ENCODE measurements at places on chromosomes 5 and 9.

DNA sequence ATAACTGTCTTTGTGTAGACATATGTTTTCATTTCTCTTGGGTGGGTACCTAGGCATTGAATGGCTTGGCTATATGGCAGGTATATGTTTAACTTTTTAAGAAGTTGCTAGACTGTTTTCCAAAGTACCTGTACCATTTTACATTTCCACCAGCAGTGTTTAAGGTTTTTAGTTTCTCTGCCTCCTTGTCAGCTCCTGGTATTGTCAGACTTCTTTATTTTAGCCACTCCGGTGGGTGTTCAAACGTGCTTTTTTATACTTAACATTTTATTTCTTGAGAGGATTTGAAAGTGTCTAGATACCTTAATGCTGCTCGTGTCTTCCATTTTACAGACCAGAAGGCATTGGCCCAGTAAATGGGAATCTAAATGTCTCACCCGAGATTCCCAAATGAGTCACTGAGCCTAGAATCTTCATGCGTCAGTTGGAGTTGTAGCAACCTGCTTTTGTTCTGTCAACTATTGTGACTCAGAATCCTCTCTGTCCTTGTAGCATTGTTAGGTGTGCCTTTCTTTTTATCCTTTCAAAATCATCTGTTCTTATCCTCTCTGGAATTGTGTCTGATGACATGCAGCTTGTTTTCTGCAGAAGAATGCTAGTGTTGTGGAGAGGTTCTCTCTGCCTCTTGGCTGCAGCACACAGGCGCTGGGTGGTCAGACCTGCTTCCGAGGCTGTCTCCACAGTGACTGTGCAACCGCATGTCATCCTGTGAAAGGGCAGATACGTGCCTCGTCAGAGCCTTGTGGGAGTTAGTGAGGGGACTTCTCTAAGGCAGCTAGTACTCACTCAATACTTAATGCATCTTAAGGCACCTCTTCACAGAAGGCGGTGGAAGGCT, 291.8 kb downstream of the AOPEP start:
- H3K27me3 ChIP-seq = no peaks in the 10 kb centered on the region
- DNase-seq = peak; percentile 97
- peaks cover 31% of the 10 kb centered on the region for H3K4me1 ChIP-seq
- peaks cover 35% of the 10 kb centered on the region for H3K36me3 ChIP-seq

GRCh38 chr9:78680196-78680595, 383.3 kb downstream of the PSAT1 start:
- H3K27ac ChIP-seq = no peak overlapping the region
- DNase-seq = no peak
- H3K27me3 ChIP-seq = no peaks in the 10 kb centered on the region
- H3K4me3 ChIP-seq = no peak overlapping the region
- H3K4me1 ChIP-seq = peaks cover 2% of the 10 kb centered on the region
- no peaks in the 10 kb centered on the region for H3K36me3 ChIP-seq

GRCh38 chr5:6822068-6822467, 108.8 kb downstream of the TENT4A start:
- no peaks in the 10 kb centered on the region for H3K27me3 ChIP-seq
- no peak overlapping the region for H3K27ac ChIP-seq
- no peaks in the 10 kb centered on the region for H3K4me1 ChIP-seq
- no peaks in the 10 kb centered on the region for H3K36me3 ChIP-seq
- no peak overlapping the region for H3K4me3 ChIP-seq
- DNase-seq = no peak

- H3K27me3 ChIP-seq = no peaks in the 10 kb centered on the region
- H3K27ac ChIP-seq = no peak overlapping the region
- H3K4me3 ChIP-seq = no peak overlapping the region
- no peaks in the 10 kb centered on the region for H3K36me3 ChIP-seq
- H3K4me1 ChIP-seq = 0 out of 2 replicates have a peak, but pooled peaks cover 2% of the 10 kb centered on the region
- DNase-seq = no peak
These were observed 516.6 kb upstream of the MEF2C start for GRCh38 chr5:89399548-89399947.

- peaks cover 7% of the 10 kb centered on the region for H3K4me1 ChIP-seq
- no peak overlapping the region for H3K27ac ChIP-seq
- no peaks in the 10 kb centered on the region for H3K36me3 ChIP-seq
- H3K4me3 ChIP-seq = no peak overlapping the region
- DNase-seq = no peak
These were observed 555.0 kb downstream of the RAB3C start for GRCh38 chr5:59137846-59138245.

GRCh38 chr9:108860354-108860753, 1.7 kb upstream of the ACTL7A start:
- no peaks in the 10 kb centered on the region for H3K36me3 ChIP-seq
- H3K4me3 ChIP-seq = no peak overlapping the region
- no peaks in the 10 kb centered on the region for H3K4me1 ChIP-seq
- H3K27me3 ChIP-seq = peaks cover 2% of the 10 kb centered on the region
- peak; percentile 7 for DNase-seq

DNA sequence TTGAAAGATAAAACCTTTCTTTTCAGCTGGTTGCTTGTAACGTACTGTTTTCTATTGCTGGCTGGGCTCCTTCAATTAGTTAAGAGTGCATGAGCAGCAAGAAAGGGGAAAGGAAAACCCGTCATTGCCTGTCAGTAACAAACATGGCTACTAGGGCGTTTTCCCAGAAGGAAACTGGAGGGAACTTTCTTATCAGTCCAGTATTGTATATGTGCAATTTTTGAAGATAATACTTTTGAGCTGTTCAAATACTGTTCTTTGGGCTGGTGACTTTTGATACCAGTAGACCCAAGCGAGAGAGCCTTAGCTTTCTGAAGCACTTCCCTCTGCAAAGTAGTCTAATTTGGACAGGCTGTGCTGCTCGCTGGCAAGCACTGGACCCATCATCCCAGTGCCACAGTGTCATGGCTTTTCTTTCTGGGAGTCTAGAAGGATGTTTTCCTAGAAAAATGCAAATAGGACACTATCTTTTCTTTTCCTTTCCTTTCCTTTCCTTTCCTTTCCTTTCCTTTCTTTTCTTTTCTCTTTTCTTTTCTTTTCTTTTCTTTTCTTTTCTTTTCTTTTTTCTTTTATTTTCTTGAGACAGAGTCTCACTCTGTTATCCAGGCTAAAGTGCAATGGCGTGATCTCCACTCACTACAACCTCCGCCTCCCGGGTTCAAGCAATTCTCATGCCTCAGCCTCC, 149.9 kb upstream of the SMIM23 start:
- H3K27me3 ChIP-seq = peaks cover 17% of the 10 kb centered on the region
- no peak overlapping the region for H3K4me3 ChIP-seq
- H3K36me3 ChIP-seq = no peaks in the 10 kb centered on the region
- H3K27ac ChIP-seq = no peak overlapping the region

- H3K27me3 ChIP-seq = no peaks in the 10 kb centered on the region
- DNase-seq = no peak
- no peaks in the 10 kb centered on the region for H3K36me3 ChIP-seq
- no peak overlapping the region for H3K27ac ChIP-seq
- H3K4me3 ChIP-seq = no peak overlapping the region
These were observed 61.8 kb upstream of the CEMIP2 start for GRCh38 chr9:71830153-71830552.

- H3K4me3 ChIP-seq = no peak overlapping the region
- no peaks in the 10 kb centered on the region for H3K4me1 ChIP-seq
- no peak for DNase-seq
- no peaks in the 10 kb centered on the region for H3K36me3 ChIP-seq
These were observed 930.3 kb upstream of the C9orf72 start for GRCh38 chr9:28503573-28503972.

GRCh38 chr9:27564670-27565069, 8.6 kb downstream of the C9orf72 start:
- H3K27ac ChIP-seq = no peak overlapping the region
- no peaks in the 10 kb centered on the region for H3K27me3 ChIP-seq
- 0 out of 2 replicates have a peak, but pooled peaks cover 1% of the 10 kb centered on the region for H3K36me3 ChIP-seq
- DNase-seq = no peak

DNA sequence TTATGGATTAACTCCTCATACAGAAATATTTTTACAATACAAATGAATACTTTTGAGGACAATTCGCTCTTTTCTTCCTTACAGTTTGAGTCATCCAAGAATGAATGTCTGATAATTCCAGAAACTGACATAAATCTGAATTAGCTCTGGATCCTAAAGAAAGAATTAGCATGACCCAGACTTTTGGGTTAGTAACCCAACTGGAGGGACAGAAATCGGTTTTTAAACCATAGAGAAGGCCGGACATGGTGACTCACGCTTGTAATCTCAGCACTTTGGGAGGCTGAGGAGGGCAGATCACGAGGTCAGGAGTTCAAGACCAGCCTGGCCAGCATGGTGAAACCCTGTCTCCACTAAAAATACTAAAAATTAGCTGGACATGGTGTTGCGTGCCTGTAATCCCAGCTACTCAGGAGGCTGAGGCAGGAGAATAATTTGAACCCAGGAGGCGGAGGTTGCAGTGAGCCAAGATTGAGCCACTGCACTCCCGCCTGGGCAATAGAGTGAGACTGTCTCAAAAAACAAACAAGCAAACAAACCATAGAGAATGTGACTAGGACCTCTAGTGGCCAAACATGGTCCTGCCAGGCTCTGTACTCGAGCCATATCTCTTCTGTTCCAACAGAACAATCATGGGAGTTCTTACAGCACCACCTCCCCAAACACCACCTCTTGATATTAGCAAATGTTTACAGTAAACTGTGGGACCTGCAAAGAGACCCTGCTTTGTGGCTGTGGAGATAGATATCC, 44.8 kb downstream of the LURAP1L start:
- DNase-seq = no peak
- H3K27ac ChIP-seq = no peak overlapping the region
- peaks cover 8% of the 10 kb centered on the region for H3K36me3 ChIP-seq

DNA sequence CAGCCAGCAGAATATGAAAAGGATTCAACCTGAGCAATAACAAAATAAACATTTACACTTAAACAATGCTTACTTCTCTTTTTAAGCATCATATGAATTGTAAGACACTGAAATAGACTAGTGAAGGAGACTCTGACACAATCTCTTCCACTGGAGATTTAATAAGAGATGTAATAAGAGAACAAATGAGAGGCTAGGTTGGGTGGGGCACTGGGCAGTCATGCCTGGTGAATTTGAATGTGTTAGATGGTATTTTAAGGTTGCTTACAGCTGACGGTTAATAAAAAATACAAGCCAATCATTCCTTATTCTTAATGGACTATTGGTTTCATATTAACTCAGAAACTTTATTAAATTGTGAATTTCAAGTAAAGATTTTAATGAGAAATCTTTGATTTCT, 105.9 kb upstream of the TARS1 start:
- no peak overlapping the region for H3K27ac ChIP-seq
- no peak overlapping the region for H3K4me3 ChIP-seq
- no peak for DNase-seq
- no peaks in the 10 kb centered on the region for H3K36me3 ChIP-seq

GRCh38 chr9:36346569-36346968, 53.5 kb downstream of the RNF38 start:
- no peak overlapping the region for H3K27ac ChIP-seq
- no peak overlapping the region for H3K4me3 ChIP-seq
- H3K36me3 ChIP-seq = peaks cover 20% of the 10 kb centered on the region
- no peaks in the 10 kb centered on the region for H3K27me3 ChIP-seq
- DNase-seq = no peak

DNA sequence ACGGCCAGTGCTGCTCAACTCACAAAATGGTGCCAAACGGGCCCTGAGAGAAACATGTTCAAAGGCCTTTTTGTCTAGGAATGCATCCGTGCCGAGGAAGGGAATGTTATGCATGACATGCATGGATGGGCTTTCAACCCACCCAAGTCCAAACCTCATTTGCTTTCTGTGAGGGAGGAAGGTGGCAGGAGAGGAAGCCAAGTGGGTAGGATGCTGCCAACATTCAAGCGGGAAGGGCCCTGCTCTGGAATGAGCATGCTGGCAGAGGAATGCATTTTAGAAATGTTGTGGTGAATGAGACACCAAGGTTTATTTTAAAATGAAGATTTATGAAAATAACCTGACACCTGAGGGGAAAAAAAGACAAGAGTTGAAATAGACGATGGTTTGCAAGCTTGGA, 479.1 kb downstream of the CCDC171 start:
- no peaks in the 10 kb centered on the region for H3K36me3 ChIP-seq
- H3K4me3 ChIP-seq = no peak overlapping the region
- peak overlapping the region; percentile 4 for H3K27ac ChIP-seq
- H3K27me3 ChIP-seq = no peaks in the 10 kb centered on the region
- peaks cover 26% of the 10 kb centered on the region for H3K4me1 ChIP-seq

DNA sequence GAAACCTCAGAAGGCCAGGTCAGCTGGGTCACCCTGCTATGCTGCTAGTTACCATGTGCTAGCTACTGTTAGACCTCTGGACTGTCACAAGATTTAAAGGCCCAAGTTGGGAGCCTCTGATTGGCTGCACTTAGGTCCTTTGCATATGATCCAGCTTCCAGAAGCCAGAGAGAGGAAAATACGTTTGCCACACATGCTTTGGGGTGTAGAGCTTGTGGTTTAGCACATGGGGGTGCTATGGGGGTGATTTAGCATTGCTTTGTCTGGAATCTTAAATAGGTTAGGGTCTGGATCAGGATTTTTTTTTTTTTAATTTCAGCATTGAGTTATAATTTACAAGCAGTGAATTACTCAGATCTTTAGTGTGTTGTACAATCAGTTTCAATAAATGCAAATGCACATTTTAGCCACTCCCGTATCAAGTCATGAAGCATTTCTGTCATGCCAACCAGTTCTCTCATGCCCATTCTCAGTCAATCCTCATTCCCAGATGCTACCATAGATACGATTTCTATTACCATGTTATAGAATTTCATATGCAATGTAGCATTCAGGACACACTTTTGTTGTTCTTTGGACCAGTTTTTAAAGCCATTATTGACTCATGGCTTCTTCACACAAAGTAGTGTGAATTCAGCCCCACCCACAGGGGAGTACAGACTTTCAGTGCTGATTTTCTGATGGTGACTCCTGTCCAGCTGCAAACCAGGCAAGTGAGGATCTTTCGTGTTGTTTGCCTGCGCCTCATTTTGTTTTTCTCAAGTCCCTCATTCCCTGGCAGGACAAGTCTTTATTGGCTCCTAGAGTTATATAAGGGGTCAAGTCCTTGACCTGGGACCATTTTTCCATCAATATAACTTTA, 250.4 kb downstream of the LRRC70 start:
- H3K27ac ChIP-seq = no peak overlapping the region
- H3K4me3 ChIP-seq = no peak overlapping the region
- no peak for DNase-seq
- no peaks in the 10 kb centered on the region for H3K4me1 ChIP-seq
- no peaks in the 10 kb centered on the region for H3K27me3 ChIP-seq

GRCh38 chr5:113825176-113825575, 311.7 kb downstream of the YTHDC2 start:
- no peak overlapping the region for H3K27ac ChIP-seq
- H3K4me1 ChIP-seq = no peaks in the 10 kb centered on the region
- no peaks in the 10 kb centered on the region for H3K36me3 ChIP-seq

GRCh38 chr5:142057697-142058056, 44.9 kb upstream of the GNPDA1 start:
- no peaks in the 10 kb centered on the region for H3K36me3 ChIP-seq
- no peak overlapping the region for H3K4me3 ChIP-seq
- DNase-seq = no peak

Data from IMR-90 (cell line).